Type B pancreatic cell (in vitro differentiated cells): ENCODE measurements at places on chromosomes 12 and 14. TPM values are rescaled to one million over a fixed set of nuclear protein-coding genes. Genes with fewer than 3 reads are reported as not detected.

- DNase-seq, result no peak
Observed at GRCh38 chr14:49982082-49982481, 89.2 kb downstream of the ARF6 start.

DNA sequence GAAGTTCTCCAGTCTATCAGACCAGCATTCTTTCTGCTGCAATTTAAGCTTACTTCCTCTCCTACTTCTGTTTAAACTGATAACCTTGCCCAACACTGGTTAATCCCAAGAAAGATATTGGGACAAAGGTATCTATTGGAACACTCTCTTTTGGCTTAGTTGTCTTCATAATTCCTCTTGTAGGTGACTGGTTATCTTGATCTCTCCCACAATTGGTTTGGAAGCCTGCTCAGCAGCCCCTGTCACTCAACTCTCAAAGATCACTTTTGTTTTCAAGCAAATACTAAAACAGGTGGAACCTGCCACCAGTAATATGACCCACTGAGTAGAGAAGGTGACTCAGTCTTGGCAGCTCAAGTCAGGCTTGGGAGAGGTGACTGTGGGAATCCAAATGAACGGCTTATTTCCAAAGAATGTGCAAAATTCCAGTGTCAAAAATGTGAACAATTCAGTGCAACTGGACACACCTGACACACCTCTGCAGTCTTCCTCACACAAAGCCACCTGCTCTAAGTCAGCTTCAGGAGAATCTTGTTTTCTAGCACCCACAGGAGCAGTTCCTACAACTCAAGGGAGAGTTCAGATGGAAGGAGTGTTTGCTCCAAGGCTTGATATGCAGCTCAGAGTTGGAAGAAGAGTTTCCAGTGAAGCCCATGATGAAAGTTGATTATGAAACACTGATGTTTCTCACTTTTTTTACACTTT is 83.2 kb upstream of the SLC38A2 start:
- DNase-seq, result no peak

DNA sequence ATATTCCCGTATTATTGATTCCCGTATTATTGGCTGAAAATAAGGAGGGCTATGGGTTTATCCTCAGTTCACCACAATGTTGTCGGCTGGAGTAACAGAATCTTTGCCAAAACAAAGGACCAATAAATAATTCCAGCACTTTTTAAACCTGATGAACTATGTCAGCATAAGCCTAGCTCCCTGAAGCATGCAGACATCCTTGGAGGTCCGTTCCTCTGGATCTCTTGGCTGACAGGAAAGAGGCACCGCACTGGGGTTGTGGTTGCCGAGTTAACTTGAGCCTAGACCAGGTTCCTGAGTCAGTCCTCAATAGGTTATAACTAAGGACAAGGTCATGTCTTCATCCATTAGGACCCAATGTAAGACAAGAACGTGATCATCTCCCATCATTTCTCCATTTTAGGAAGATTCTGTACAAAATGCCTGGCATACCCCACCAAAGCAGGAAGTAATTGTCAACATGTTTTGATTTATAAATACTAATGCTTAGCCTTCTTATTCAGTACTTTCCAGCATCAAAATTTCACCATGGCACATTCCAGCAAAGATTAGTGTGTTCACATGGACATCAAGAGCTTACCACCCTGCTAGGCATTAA is 36.6 kb downstream of the NID2 start:
- DNase-seq, result no peak

DNA sequence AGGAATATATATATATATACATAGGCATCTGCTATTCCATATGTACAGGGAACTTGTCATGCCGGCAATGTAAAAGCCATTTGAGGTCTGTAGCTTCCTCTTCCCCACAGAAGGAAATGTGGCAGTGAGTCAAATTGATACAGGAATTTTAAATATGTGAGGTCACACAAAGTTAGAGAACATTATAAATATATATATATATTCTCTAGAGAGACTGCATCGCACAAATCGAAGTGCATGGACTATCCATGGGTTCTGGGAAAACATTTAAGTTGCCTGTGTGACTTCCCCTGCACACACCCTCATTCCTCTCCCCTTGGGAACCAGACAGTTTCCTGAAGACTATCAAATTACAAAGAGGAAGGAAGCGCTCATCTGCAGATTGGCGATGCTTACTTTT is 100.9 kb upstream of the CCDC91 start:
- DNase-seq, result no peak

- DNase-seq, result no peak
Observed at GRCh38 chr12:27824126-27824842, 44.2 kb upstream of the MANSC4 start.

GRCh38 chr12:108090932-108091678 is 38.0 kb upstream of the WSCD2 start:
- DNase-seq, result no peak

The TMTC2 gene
- 13.5 and 31.0 TPM in 2 replicates for total RNA-seq

The MBD6 gene
- total RNA-seq, result 87.5 and 94.7 TPM in 2 replicates

The KICS2 gene
- total RNA-seq, result 6.0 and 7.1 TPM in 2 replicates

The RASSF9 gene
- total RNA-seq, result 2.0 and 5.3 TPM in 2 replicates

The TBC1D30 gene
- total RNA-seq, result 2.8 and 5.6 TPM in 2 replicates
